ENCODE measurements at places on chromosomes 1 and 21.

GRCh38 chr1:35886577-35887431 lies 3.8 kb downstream of the AGO1 start:
- DNase-seq: no peak

- DNase-seq: no peak
Measured at GRCh38 chr1:207922554-207922953, 11.6 kb upstream of the CD34 start.

- DNase-seq: no peak
Measured at GRCh38 chr1:26357121-26357602, 3.2 kb upstream of the CRYBG2 start.

DNA sequence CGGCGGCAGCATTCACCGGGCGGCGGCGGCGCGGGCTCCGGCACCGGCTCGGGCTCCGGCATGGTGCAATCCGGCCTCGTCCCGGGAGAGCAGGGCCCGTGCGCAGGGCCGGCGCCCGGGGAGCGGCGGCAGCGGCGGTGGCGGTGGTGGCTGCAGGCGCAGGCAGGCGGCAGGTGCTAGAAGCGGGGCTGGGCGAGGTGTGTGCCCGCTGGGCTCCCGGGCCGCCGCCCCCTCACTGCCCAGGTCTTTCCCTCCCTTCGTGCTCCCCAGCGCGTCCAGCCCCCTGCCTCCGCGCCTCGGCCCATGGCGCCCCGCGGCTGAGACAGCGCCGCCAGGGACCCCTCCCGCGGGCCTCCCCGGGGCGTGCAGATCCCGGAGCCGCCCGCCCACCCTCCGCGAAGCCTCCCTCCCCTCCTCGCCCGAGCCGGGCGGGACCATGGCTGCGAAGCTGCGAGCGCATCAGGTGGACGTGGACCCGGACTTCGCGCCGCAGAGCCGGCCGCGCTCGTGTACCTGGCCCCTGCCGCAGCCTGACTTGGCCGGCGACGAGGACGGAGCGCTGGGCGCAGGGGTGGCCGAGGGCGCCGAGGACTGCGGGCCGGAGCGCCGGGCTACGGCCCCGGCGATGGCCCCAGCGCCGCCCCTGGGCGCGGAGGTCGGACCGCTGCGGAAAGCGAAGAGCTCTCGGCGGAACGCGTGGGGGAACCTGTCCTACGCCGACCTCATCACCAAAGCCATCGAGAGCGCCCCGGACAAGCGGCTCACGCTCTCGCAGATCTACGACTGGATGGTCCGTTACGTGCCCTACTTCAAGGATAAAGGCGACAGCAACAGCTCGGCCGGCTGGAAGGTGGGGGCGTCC lies 492 bp downstream of the FOXO6 start:
- peak; percentile 43 for DNase-seq

- no peak for DNase-seq
Measured at GRCh38 chr1:3062616-3063378, 6.2 kb upstream of the PRDM16 start.

- no peak for DNase-seq
Measured at GRCh38 chr1:51689643-51690042, 72.8 kb downstream of the OSBPL9 start.

DNA sequence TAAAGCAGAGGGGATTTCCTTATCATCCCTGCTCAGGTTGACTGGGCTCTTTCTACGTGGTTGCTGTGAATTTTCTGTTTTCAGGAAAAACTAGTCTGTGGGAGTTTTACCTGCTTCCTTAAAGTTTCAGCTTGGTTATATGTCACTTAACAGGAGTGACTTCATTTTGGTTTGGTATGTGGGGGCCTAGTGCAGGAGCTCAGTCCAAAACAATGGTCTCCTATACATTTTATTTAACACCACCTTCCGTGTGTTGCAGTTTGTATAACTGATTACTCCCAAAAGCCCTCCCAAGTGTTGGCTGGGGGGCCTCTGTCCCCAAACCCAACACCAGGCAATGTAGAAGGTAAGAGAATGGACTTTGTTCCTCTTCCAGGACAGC lies 5.3 kb downstream of the IL23R start:
- no peak for DNase-seq

DNA sequence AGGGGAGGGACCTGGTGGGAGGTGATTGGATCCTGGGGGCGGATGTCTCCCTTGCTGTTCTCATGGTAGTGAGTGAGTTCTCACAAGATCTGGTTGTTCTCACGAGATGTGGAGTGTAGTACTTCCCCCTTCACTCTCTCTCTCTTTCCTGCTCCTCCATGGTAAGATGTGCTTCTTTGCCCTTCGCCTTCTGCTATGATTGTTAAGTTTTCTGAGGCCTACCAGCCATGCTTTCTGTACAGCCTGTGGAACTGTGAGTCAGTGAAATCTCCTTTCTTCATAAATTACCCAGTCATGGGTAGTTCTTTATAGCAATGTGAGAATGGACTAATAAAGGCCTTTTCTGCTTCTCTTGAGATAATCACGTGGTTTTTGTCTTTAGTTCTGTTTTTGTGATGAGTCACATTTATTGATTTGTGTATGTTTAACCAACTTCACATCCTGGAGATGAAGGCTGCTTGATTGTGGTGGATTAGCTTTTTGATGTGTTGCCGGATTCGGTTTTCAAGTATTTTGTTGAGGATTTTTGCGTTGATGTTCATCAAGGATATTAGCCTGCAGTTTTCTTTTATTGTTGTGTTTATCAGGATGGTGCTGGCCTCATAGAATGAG lies 45.5 kb downstream of the RABGAP1L start:
- no peak for DNase-seq

DNA sequence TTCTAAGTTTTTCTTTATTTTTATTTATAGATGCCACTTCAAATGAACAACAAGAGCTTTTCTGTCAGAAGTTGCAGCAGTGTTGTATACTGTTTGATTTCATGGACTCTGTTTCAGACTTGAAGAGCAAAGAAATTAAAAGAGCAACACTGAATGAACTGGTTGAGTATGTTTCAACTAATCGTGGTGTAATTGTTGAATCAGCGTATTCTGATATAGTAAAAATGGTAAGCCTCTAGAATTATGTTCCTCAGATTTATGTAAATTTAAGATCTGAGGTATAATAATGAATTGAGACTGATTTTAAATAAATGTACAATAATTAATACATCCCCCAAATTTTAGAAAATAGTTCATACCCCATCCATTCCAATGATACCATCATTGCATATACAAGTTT lies 43.9 kb downstream of the PPP2R5A start:
- no peak for DNase-seq

DNA sequence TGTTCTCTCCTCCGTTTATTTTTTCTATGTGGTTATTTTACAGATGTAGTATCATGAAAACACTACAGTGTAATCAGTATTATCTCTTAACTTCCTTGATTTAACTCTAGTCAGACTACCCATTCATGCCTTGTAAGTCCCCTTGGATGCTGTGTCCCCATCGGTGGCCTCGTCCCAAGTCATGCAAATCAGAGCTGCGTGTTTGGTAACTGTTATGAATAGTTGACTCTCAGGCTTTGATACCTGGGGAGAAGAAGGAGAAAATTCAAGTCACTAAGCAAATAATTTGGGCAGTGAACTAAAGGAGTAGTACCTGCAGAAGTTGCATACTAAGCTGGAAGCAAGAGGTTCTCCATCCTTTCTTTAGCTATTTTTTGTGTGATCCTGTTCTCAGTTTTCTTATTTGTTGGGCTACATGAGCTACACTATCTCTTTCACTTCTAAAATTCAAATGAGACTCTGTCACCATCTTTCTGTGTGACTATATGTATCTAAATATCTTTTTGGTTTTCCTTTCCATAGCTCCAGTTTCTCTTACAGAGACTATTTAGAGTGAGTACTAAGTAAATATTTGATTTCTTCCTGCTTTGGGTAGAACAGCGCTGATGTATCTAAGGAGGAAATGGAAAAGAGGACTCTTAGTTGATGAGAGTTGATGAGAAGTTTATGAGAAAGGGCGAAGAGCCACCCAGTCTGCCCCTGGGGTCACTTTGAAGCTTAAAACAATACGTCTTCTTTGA lies 50.9 kb downstream of the VANGL2 start:
- DNase-seq: no peak

DNA sequence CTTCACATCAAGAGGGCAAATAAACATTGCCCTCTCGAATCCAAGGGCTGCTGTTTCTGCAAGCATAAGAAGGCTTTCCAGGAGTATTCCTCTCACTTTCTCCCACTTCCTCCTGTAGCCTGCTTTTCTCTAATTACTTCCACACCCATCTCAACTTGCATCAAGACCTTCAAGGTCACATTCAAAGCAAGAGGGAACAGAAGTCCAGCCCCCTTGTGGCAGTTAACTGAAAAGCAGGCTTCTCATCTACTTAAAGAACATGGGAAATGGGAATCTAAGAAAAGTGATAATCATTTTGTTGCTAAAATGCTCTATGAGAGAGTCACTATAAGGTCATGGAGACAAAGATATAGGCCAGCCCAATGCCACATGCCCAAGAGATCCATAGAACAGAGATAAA lies 874.4 kb downstream of the KCNT2 start:
- DNase-seq: no peak

DNA sequence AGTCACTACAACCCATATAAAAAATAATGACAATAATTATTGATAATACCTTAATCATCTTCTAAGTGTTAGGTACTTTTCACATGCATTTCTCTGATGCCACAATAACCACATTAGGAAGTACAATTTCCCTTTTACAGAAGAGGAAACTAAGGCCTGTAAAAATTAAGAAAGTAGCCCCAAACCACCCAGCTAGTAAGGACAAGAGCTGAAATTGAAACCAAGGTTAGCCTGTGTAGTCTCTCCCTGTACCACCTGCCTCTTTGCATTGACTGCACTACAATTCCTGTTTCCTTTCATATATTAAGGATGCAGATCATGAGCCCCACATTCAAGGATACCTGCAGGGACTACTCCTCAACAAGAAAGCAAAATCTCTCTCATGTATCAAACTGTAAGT lies 288.8 kb downstream of the GPATCH2 start:
- DNase-seq: no peak

- no peak for DNase-seq
Measured at GRCh38 chr1:248054671-248055070, 8.0 kb downstream of the OR2L3 start.

DNA sequence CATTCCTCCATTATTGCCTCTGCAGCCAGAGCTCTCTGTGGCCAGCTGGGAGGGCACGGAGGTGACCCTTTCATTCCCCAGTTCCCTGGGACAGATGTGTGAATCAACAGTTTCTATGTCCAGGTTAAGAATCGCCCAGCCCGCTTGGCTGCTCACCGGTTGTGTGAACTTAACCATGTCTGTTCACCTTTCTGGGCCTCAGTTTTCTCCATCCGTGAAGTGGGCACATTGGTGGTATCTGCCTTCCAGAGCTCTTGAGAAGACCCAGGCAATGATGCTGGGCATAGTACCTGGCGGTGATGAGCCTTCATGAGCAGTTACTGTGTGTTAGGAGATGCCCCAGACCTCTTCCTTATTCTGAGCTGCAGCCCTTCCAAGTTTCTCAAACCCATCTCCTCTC lies 238.3 kb downstream of the MATN1 start:
- no peak for DNase-seq

- DNase-seq: no peak
Measured at GRCh38 chr1:117812869-117813511, 116.4 kb downstream of the GDAP2 start.

GRCh38 chr1:247274605-247275256 lies 18.9 kb downstream of the VN1R5 start:
- DNase-seq: no peak

- DNase-seq: no peak
Measured at GRCh38 chr1:65424573-65424889, 4.1 kb downstream of the LEPR start.

DNA sequence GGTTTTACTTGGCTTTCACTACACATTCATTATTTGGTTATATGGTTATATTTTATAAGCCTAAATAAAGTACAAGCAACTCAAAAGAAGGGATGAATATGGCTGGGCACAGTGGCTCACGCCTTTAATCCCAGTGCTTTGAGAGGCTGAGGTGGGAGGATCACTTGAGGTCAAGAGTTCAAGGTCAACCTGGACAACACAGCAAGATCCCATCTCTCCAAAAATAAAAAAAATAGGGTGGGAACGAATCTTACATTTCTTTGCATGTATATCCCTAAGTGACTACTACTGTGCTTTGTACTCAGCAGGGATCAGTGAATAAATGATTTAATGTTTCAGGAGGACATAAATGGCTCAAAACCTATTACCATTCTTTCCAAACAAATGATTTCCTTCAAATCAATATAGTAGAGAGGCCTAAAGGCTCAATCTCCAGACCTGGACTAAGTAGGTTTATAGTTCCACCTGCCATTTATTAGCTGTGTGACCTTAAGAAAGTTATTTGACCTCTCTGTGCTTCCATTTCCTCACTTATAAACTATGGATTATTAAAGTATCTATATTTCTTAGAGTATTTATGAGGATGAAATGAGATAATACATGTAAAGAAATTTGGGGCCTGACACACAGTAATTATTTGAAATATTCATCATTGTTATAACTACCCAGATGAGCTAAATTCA lies 28.3 kb downstream of the TGFBR3 start:
- DNase-seq: no peak

GRCh38 chr1:36829066-36829465 lies 205.2 kb downstream of the GRIK3 start:
- no peak for DNase-seq

GRCh38 chr21:30348506-30348905 lies at the start of gene KRTAP23-1:
KRTAP23-1 (minus strand) TSS chr21:30348606; CDS start chr21:30348606, 0 bp downstream.
- no peak for DNase-seq

DNA sequence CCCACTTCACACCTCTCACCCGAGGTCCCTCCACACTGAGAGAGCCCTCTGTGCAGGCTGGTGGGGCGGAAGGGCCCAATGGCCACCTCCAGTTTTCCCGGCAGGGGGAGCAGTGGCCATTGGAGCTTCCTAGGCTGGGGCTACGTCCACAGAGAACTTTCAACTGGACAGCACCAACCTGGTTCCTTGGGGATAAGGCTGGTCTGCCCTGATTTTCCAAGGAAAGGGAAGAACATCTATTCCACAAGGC lies 20.3 kb upstream of the LAPTM5 start:
- no peak for DNase-seq

- peak; percentile 82 for DNase-seq
Measured at GRCh38 chr1:115469703-115470476, 131.8 kb upstream of the NGF start.

GRCh38 chr1:27956761-27957160 lies 3.0 kb upstream of the XKR8 start:
- no peak for DNase-seq

DNA sequence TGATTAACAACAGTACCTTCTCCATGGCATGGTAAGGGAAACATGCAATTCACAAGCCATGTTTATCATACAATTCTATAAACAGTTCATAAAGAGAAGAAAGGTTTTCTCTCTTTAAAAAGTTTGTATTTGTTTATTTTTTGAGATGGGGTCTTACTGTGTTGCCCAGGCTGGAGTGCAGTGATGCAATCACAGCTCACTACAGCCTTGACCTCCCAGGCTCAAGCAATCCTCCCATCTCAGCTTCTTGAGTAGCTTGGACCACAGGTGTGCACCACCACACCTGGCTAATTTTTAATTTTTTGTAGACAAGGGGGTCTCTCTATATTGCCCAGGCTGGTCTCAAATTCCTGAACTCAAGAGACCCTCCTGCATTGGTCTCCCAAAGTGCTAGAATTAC lies 28.0 kb downstream of the SLC37A1 start:
- no peak for DNase-seq

Measured in HEK293T (cell line).